NCI-H524 (cell line): ENCODE measurements at places on chromosomes 4 and X.
A peak's percentile ranks its signal among the peaks of the same experiment; 100 is the strongest.

- DNase-seq: no peak
Measured at GRCh38 chr4:173532725-173533511, 2.9 kb upstream of the HAND2 start.

GRCh38 chr4:153916273-153916755 lies 127.4 kb upstream of the SFRP2 start:
- no peak for DNase-seq

DNA sequence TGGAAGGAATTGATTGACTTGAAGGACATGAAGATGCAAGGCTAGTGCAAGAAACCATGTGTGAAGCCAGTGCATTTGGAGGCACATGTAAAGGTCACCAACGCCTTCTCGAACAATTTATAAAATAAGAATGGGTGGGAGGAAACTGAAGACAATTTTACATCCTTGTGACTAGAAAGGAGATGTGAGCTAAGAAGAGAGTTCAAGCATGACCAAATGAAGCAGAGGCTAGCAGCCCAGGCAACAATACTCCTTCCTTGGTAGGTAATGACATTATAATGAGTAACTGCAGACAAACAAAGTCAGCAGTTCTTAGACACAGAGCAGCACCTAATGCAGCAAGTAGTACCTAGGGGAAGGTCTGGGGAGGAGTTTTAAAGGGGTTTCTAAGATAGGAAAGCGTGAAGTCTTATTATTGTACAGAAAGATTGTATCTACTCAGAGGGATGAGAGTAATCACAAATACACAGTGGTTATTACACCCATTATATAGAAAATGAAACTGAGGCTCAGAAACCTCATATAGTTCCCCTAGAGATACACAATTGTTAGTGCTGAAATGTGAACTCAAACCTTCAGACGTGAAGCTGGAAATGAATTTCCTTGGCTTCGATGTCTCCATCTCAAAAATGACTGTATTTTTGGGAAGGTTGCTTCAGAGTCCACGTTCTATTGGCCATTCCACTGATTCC lies 56.1 kb downstream of the ATXN3L start:
- DNase-seq: no peak

GRCh38 chrX:19798423-19798822 lies 89.0 kb downstream of the SH3KBP1 start:
- no peak for DNase-seq

GRCh38 chrX:65508851-65509250 lies 25.7 kb downstream of the LAS1L start:
- no peak for DNase-seq

- no peak for DNase-seq
Measured at GRCh38 chr4:121077496-121077895, 5.2 kb upstream of the NDNF start.

DNA sequence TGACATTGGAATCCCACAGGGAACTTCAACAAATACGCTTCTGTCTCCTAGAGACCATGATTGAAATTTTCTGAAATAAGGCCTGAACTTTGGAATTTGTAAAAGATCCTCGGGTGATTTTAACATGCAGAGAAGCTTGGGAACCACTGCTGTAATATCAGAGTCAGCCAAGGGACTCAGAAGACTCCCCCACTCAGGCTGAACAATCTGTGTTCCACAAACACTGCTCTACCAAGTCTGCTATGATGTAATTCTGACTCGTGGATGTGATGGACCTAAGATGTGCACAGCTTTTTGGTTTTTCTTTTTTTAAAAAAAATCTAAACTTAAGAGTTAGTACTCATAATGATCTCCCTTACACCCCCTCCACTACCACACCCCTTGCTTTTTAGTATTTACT lies 26.0 kb downstream of the LRP2BP start:
- DNase-seq: no peak

DNA sequence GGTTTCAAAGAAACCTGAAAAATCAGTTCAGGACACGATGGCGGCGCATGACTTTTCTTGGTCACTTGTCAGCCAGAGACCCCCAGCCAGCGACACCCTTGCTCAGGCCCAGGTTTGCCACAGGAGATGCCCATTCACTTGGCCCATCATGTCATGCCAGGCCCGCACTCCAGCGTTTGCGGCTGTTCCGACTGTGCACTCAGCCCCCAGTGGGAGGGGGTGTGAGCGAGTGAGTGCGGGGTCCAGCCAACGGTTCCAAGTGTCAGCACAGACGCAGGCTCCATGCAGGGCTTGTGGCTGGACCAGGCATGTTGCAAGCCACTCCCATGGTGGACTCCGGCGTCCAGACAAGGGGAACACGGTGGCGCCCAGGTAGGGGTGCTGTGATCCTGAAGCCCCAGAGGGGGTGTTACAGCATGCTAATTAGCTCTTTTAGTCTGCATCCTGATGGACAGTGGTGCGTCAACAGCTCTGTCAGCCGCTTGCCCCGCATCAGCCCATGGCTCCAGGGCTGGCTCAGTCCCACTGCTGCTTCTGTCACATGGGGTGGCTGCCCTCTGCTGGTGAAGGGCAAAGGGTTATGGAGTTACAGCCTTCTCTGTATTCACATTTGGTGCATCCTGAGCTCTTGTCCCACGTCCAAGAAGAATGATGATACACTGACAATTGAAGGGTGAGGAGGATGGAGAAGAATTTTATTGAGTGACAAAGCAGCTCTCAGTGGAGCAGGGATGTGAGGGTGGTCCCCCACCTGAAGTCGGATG lies 3.7 kb upstream of the MAEA start:
- DNase-seq: peak; percentile 13

GRCh38 chr4:125639182-125639621 lies 324.4 kb downstream of the FAT4 start:
- DNase-seq: no peak

GRCh38 chrX:107763647-107764046 lies 11.9 kb downstream of the TSC22D3 start:
- DNase-seq: no peak

GRCh38 chr4:38162240-38162784 lies 202.1 kb downstream of the PTTG2 start:
- DNase-seq: no peak
